Left kidney (tissue), 8 donors: ENCODE measurements at places on chromosomes 5 and 9.

GRCh38 chr9:116286297-116286696 lies 132.7 kb downstream of the PAPPA start:
- peak; percentile 59 for DNase-seq

DNA sequence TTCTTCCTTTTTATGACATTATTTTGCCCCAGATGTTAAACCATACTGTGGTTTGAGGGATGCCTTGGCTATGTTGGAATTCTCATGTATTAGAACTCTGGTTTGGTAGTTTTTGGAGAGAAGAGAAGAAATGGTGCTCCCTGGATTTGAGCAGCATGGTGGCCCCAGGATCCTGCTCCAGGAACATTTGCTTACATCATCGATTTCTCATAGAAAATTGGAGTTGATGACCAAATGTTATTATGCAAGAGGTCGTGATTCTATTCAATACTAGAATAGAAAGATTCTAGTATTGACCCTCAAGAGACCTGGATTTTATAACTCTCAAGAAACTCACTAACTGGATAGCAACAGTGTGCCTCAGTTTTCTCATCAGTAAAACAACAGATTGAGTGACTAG lies 77.5 kb upstream of the GNAQ start:
- DNase-seq, result no peak

- DNase-seq, result no peak
Measured at GRCh38 chr5:68745448-68745847, 348.4 kb upstream of the SLC30A5 start.

- peak; percentile 60 for DNase-seq
Measured at GRCh38 chr5:36878392-36879082, 2.0 kb downstream of the NIPBL start.

DNA sequence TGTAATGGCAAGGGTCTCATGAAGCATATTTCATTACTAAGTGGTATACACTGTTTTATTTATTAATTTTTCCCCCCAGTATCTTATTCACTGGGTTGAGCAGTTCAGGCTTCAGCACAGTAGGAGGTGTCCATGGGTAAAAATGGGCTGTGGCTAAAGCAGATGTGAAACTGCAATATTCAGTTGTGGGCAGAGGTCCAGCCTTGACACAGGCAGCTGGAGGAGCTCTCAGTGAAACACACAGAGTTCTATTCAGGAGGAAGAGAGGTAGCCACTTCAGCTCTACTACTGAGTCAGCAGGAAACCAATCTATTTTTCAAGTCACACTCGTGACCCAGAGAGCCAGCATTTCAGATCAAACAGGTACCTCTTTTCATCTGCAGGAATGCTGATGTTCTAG lies 418.3 kb downstream of the CDH10 start:
- DNase-seq, result no peak

DNA sequence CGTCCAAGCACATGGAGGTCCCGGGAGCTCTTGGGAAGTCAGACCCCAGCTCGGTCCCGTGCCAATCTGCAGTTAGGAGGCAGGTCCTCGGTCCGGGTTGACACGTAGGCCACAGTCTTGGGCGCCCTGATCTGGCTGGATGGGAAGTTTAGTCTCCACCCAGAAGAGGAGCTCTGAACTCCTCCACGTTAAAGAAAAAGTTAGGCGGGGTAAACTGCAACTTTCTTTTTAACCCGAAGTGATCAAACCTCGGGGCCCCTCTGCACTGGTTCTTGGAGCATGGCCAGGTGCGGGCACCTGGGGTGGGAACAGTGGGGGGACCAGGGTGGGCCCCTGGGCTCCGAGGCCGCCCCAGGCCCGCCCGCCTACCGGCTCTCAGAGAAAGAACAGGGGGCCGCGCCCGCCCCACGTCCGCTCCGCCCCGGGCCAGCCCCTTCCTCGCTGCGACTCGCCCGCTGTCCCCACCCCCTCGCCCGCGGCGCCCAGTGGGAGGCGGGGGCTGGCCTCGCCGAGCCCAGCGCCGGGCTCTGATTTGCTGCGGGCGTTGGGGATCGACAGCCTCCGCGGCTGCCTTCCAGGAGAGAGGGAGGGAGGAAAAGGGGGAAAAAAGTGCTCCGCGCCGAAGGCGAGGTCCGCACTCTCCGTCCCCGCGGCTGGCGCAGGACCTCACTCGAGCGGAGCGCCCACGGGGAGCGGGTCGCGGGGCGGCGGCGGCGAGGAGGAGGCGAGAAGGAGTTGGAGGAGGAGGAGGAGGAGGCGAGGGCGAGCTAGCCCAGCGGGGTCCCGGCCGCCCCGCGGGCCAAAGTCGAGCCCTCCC lies at the start of gene COL5A1:
Gene COL5A1, plus strand, starts transcription at position 631 of the 817 bp plus-strand sequence. CDS start 385 bp downstream, outside the sequence.
- peak; percentile 92 for DNase-seq

GRCh38 chr5:177445052-177445916 lies 1.3 kb upstream of the PRR7 start:
- no peak for DNase-seq

GRCh38 chr9:37370968-37371563 lies 51.4 kb upstream of the GRHPR start:
- no peak for DNase-seq

- peak; percentile 41 for DNase-seq
Measured at GRCh38 chr9:125549891-125550885, 156.8 kb downstream of the MAPKAP1 start.

DNA sequence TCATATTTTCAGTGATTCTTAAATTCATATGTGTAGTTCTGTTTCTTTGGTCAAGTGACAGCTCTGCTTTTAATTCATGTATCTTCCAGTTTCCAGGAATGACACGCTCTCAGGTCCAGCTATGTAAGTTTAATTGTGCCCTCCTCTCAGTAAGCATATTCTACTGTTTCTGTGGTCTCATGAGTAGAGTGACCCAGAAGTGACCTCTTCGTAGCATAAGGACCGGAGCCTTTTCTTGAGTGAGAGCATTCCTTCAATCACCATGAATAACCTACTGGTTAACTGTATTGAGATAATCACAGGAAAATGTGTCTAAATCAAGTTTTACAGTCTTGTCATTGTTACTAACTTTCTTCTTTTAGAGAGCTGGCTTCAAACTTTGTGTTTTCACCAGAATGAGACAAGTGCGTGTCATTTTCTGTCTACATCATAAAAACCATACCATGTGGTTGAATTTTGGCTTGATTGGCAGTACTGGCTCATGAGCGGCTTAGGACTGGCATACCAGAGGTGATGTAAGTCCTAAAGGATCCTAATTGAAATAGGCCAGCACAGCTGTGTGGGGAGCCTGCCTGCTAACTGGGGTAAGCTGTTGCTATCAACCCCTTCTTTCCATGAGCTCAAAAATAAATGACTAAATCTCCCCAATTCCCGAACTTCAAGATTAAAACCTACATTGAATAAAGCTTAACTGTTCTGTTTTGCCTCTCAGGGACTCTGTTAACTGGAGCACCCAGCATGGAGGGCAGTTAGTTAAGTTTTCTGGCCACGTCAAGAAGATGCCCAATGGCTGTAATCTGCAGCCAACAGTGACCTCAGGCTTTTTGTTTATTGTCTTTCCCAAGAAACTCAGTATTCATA lies 4.8 kb downstream of the ADAMTSL1 start:
- DNase-seq, result no peak

- no peak for DNase-seq
Measured at GRCh38 chr5:134088291-134088690, 26.2 kb upstream of the TCF7 start.

GRCh38 chr9:20837166-20837565 lies 153.1 kb downstream of the FOCAD start:
- no peak for DNase-seq

GRCh38 chr5:34685485-34686165 lies 29.5 kb downstream of the RAI14 start:
- peak; percentile 40 for DNase-seq

- DNase-seq, result no peak
Measured at GRCh38 chr9:109302606-109303005, 18.3 kb downstream of the EPB41L4B start.

GRCh38 chr5:79582186-79582585 lies 30.1 kb upstream of the TENT2 start:
- no peak for DNase-seq

DNA sequence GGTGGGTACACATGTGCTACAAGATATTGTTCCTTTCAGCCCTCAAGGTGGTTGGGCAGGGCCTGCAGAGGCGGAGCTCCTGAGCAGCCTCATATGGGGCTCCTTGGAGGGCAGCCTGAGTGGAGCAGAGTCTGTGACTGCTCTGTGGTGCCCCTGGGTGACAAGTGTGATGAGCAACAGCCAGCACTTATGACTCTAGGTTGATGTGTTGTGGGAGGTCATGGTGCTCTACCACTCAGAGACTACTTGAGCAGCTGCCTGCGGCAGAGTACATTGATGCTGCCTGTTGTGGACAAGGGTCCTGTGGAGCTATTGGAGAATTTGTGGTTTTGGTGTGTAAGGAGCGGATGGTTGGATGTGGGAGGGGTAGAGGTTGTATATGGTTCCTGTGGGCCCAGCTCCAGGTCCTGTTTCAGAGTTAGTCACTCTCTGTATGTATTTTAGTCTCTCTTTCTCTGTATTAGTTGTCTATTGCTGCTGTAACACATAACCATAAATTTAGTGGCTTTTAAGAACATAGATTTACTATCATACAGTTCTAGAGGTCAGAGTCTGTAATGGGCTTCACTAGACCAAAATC lies 141.3 kb downstream of the SREK1 start:
- DNase-seq, result no peak

DNA sequence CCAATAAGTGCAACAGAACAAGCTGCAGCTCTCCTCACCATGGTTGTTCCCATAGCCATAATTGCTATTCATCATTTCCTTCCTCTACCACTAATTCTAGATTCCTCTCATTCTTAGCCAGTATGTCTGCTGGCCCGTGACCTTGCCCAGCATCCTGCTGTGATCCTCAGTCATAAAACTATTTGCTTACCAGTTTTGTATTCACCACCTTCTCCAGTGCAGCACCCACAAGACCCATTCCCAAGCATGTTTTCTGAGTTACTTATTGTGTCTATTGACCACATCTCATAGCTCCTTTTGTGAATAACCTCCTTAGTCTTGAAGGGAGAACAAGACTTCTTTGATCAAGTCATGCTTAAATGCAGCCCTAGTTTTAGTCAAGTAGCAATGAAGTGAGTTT lies 488.0 kb upstream of the CTNND2 start:
- DNase-seq, result no peak

- no peak for DNase-seq
Measured at GRCh38 chr9:8115570-8115969, 316.0 kb upstream of the DMAC1 start.
